Activated naive CD4-positive, alpha-beta T cell treated with anti-CD3 and anti-CD28 coated beads, Interleukin-2, amount 50 U/mL, for 16 hours (primary cell): ENCODE measurements at places on chromosomes 12 and 14.
A peak's percentile ranks its signal among the peaks of the same experiment; 100 is the strongest.

- no peak for DNase-seq
Measured at GRCh38 chr14:72262771-72263170, 330.5 kb downstream of the RGS6 start.

DNA sequence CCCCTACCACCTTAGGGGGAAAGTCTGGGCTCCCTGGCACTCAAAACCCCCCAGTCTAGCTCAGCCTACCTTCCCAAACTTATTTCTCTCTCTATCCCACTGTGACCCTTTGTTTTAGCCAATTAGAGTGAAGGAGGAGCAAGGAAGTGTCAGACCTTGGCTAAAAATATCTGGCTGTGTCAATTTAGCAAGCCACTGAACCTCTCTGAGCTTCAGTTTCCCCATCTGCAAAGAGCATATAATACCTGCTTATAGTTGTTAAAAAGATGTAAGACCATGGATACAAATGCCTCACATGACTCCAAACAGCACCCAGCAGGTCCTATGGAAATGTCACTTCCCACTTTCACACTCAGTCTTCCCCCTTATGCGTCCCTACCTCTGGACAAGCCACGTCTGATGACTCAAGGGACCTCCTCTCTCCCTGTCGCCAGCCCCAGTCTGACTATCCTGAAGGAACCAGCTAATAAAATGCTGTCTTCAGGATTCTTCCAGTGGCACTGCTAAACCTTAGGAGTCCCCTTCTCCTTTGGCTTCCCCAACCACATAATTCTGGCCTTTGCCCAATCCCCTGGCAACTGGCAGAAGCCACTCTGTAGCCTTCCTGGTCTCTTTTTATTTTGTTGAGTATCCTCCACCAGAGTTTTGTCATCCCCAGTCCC is 19.3 kb downstream of the FOXN3 start:
- no peak for DNase-seq

- DNase-seq, result no peak
Measured at GRCh38 chr12:22525426-22525825, 18.9 kb downstream of the C2CD5 start.

DNA sequence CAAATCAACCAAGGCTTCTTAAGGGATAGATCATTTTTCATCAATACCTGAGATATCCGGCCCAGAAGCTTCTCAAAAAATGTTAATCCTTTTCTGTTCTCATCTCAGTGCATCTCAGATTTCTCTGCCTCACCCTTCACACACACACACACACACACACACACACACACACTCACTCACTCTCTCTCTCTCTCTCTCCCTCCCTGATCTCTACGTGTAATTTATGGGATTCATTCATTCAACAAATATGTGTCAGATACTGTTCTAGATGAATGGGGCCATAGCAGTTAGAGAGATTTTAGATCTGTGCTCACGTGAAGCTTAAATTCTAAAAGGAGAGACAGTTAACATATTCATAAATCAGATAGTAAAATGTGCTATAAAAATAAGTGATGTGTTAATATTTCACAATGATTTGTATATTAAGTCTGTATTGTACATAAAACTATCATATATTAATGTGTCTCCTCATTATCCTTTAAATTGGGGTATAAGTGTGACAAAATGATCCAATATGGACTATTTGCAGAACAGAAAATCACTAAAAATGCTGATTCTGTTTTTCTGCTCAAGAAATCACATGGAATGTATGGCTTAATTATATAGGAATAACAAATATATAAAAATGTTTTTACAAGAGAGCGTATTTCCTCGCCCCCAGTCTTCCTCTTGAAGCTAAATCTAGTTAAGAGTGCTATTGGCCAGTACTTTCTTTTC is 7.3 kb upstream of the FRMD6 start:
- no peak for DNase-seq

DNA sequence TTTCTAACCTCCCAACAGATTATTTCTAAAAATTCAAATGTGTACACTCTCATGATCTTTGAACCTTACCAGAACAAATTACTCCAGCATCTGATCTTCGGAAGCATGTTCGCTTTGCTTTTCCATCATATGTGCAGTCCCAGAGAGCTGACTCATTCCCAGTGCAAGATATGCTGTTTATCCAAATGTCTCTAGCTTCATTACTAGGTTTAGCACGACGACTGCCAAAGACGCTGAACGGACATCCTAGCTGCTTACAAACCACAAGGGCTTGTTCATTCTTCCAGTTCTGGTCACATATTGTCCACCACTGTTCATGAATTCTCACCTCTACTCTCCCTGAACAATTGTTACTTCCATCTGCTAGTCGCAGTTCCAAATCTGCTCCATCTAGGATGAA is 40.5 kb downstream of the CD163L1 start:
- DNase-seq, result no peak

- DNase-seq, result peak; percentile 11
Measured at GRCh38 chr12:81759190-81760051, at the start of gene PPFIA2. PPFIA2 (minus strand) TSS chr12:81759350.

- no peak for DNase-seq
Measured at GRCh38 chr12:26277506-26278246, 82.3 kb downstream of the SSPN start.

GRCh38 chr12:3432176-3432742 is 58.7 kb upstream of the PRMT8 start:
- no peak for DNase-seq

GRCh38 chr14:59303216-59303615 is 114.7 kb downstream of the DAAM1 start:
- no peak for DNase-seq

- no peak for DNase-seq
Measured at GRCh38 chr14:39071096-39071495, 31.9 kb downstream of the SEC23A start.

DNA sequence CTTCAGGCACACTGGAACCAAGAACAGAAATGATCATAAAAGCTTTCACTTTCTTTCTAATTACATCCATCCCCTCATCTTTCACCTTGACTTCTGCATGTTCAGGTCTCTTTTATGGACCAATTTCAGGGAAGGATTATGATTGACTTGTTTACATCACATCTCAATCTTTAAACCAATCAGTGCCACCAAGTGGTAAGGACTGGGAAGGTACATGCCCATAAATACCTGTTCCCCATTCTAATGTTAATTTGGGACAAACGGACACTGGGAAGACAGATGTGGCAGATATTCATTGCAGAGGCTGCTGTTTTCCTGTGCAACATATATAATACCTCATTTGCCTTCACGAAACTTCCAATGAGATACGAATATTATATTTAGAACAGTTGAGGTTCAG is 978.1 kb downstream of the GALC start:
- no peak for DNase-seq

DNA sequence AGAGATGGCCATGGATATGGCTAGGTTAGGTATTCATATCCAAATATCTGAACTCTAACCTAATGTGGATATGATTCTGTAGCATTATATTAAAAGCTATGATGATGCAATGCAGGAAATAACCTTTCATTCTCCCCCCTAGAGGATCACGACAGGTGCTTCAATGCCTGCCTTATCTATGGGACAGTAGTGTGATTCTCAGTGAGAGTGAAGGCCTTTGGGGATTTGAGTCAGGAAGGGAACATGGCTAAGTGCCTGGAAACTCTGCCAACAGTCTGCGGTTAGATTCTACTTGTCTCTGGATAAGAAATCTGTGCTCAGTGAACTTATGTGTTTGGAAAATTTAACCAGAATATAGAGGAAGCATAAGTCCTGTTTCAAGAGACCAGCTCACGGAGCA is 81.8 kb downstream of the SLC38A1 start:
- DNase-seq, result no peak
